ENCODE measurements at places on chromosomes 5 and 9.

DNA sequence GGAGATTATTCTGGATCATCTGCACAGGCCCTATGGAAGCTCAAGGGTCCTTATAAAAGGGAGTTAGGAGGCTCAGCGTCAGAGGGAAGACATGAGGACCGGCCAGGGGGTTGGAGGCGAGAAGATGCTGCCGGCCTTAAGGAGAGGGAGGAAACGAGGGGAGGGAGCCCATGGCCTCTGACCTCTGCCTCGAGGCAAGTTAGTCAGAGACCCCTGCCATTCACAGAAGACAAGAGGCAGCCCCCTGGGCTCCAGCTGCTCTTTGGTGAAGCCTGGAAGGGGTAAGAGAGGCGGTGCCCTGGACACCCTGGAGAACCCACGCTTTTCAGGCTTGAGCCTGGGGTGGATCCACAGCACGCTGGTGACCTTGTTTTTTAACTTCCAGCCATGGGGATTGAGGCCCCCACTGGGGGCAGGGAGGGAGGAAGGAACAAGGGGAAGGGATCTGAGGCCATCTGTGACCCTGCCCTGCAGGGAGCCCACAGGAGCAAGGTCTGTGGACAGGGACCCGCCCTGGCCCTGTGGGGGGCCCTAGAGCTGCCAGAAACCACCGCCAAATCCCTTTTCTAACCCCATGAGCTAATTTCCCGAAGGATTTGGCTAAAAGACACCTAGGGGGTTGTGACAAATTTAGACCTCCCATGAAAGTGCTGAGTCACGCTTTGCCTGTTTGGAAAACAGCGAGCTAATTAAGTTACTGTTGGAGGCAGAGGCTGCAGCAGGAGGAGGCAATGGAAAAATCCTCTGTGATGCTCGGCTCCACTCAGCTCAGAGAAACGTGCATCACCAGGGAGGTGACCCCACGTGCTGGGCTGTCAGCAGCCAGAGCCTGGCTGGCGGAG, 49.7 kb downstream of the OLFM1 start:
- no peak for DNase-seq

- DNase-seq, result no peak
Measured at GRCh38 chr9:75000835-75001234, 27.3 kb downstream of the CARNMT1 start.

- DNase-seq, result no peak
Measured at GRCh38 chr5:1516615-1517601, 6.9 kb downstream of the LPCAT1 start.

- DNase-seq, result no peak
Measured at GRCh38 chr9:131319486-131319885, 30.0 kb downstream of the PLPP7 start.

- DNase-seq, result no peak
Measured at GRCh38 chr9:100084128-100084453, 14.7 kb downstream of the ERP44 start.

DNA sequence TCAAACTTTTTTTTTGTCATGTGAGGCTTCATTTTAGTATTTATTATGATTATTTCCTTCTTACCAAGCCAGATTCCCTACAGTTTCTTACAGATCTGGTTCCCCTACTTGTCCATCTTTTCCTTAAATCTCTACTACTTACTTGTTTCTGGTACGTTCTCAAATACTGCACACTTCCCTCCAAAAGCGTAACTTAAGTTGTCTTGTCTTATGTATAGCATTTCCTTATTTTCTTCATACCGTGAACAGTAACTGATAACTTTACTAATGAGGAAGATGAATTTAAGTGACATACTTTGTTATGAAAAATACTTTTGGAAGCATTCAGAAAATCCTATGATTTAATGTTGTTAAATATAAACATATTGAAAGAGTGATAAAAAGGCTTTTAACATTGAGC, 67.3 kb downstream of the PARP8 start:
- no peak for DNase-seq

GRCh38 chr9:137429974-137430722, 7.0 kb downstream of the NOXA1 start:
- no peak for DNase-seq

- DNase-seq, result no peak
Measured at GRCh38 chr5:95238560-95239325, 46.2 kb downstream of the MCTP1 start.

DNA sequence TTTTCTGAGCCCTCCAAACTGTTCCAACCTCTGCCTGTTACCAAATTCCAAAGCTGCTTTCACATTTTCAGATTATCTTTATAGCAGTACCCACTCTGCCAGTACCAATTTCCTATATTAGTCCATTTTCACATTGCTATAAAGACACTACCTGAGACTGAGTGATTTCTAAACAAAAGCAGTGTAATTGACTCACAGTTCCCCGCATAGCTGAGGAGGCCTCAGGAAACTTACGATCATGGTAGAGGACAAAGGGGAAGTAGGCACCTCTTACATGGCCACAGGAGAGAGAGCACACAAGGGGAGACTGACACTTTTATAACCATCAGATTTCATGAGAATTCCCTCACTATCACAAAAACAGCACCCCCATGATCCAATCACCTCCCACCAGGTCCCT, 105.0 kb downstream of the DTWD2 start:
- no peak for DNase-seq

DNA sequence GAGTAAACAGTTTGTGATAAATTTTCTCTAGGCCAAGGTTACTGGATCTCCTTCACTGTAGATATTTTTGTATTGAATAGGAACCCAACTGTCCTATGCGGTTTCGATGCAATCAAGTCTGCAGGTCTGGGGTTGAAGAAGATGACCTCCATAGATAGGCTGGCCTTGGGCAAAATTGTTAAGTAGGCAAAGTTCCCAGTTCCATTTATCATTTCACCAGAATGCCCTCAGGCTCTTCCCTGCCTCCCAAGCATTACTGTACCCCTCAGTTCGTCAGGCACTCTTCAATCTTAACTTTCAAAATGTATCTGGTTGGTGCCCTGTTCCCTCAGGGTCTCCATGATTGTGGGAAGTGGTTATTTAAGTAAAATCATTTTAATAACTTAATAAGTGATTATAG, 1802.9 kb upstream of the WWC1 start:
- DNase-seq, result no peak

- DNase-seq, result no peak
Measured at GRCh38 chr5:178421699-178422399, 168.3 kb downstream of the COL23A1 start.

GRCh38 chr5:171592076-171592475, 172.6 kb downstream of the FGF18 start:
- no peak for DNase-seq

DNA sequence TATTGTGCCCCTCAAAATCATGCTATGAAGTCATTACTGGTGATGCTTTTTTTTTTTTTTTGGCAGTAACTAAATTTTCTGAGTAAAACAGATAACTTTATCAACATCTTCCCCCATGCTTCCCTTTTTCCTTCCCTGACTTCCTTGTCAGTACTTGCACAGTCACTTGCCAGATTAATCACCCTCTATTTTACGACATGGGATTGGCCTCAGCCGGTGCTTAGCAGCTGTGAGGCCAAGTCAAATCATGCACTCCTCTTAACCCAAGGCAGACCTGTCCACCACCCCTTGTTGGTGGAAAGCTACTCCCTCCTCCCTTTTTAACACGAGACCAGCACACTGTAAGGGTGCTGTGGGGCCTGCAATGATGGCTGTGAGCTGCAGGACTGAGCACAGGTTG, 118.0 kb upstream of the OTULINL start:
- peak; percentile 72 for DNase-seq

- no peak for DNase-seq
Measured at GRCh38 chr5:19806756-19807155, 181.2 kb downstream of the CDH18 start.

Measured in HL-60 (cell line).